Stimulated activated CD4-positive, alpha-beta T cell treated with anti-CD3 and anti-CD28 coated beads, TNF-alpha, amount 100 ng/mL, for 48 hours (primary cell): ENCODE measurements at places on chromosomes 5 and 9.

GRCh38 chr9:86287013-86287412, 4.7 kb upstream of the ISCA1 start:
- no peak for DNase-seq

- DNase-seq, result no peak
Measured at GRCh38 chr9:92749071-92749933, 15.3 kb downstream of the BICD2 start.

- DNase-seq, result no peak
Measured at GRCh38 chr5:110105692-110106091, 416.0 kb downstream of the MAN2A1 start.

DNA sequence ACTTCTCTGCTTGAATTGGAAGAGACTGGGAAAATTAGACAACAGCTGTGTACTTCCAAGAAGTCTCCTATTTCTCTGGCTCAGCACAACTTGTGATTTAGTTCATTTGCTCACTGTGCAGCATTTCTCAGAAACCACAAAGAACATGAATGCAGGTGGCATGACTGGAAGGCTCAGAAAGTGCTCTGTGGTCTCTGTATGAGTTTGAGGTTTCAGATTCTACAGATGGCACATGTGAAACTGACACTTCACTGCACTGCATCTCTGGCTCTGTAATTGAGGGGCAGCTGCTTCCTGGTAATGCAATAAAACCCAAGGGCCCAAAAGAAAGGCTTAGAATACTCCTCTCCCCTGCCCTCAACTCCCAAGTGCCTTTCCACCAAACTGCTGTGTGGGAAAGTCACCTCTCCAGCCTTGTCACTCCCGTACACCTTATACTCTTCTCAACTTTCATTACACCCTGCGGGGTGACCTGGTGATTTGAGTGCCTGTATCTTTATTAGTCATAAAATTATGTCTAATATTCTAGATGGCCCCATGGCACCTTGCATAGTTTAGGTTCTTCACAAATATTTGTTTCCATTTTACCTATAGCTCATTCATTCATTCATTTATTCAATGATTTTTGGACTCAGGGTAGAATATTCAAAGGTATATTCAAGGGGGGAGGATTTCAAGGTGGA, 82.5 kb downstream of the ESM1 start:
- DNase-seq, result peak; percentile 46

DNA sequence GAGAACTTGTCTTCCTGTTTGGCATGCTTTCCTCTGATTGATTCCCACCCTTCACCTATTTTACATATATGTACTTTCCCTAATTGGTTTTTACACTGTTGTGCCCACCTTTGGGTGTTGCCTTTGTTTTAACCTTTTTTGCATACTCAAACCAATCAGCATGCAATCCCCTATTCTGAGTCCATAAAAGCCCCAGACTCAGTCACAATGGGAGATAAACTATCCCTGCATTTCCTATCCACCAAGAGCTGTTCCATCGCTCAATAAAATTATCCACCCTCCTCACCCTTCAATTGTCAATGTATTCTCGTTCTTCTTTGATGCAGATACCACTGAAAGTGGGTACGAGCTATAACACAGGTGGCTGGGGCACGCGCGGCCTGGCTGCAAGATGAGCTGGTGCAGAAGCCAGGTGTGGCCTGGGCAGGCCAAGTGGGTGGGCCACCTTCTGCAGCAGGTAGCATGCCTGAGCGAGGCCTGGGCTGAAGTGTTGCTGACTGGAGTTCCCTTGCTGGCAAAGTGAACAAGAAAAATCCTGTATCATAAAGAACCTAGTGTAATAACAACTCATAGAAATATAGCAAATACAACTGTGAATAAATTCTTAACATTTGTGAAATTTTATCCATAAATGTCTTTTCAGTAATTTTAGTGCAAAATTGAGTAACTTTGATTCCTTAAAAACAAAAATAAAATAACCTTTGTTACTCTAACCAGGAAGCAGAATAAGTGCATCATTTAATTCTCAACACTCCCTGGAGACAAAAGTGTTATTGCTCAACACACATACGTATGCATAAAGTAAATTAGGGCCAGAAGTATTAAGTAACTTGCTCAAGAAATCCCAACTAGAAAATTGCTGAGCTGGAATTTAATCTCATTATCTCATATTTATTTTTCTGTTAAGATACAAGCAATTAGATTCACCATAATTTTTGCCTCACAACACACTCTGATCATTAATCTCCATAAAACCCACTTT, 685.3 kb upstream of the EDIL3 start:
- DNase-seq, result no peak

DNA sequence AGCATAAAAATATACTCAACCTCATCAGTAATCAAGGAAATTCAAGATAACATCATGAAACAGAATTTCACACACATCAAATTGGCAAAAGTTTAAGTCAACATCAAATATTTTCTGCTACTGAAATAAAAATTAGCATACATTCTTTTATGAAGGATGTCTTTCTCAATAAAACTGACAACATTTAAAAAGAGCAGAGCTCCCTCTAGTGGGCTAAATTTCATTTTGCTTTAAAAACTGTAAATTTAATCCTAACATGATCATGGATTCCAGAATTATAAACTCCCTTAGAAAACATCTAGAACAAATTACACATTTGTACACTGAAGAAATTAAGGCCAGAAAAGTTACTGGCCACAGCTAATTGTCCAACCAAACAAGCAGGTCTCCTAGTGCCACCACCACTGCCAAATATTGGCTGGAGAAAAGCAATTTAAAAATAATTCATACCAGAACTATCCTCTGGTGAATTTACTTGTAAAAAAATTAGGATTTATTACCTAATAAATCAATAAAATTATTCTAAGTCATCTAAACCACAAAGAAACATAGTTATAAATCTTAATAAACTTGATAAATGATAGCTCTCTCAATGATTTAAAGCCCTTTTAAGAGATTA, 31.2 kb downstream of the DEPDC1B start:
- DNase-seq, result no peak
